ENCODE measurements at places on chromosomes 1 and 21.

DNA sequence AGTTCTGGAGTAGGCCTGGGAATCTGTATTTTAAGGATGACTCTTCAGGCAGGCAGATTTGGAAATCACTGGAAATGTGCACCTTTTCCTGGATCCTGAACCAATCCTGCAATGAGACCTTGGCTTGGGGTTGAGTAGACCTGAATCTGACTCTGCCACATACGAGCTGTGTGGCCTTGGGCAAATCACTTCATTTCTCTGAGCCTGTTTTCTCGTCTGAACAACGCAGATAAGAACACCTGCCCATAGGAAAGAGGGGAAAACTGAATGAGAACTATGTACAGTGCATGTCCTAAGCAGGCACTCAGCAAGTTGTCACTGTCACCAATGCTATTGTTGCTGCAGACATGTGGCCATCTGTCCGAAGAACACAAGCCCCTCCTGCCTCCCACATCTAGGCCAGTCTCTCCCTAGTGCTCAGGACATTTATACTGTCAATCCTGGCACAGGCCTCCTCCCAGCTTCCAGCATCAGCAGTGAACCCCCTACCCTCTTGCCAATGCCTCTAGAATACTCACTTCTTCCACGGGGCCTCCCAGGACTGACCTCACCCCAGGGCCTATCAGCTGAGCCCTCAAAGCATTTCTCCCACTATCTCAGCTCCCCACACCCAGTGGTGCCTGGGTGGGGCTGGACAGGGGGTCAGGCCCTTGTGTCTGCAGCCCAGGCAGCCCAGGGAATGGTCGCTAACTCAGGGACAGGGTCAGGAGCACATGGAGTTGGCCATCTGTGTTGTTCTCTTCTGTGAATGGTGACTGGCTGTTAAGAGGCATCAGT is 88.8 kb upstream of the ZBTB40 start:
- no peak for DNase-seq

DNA sequence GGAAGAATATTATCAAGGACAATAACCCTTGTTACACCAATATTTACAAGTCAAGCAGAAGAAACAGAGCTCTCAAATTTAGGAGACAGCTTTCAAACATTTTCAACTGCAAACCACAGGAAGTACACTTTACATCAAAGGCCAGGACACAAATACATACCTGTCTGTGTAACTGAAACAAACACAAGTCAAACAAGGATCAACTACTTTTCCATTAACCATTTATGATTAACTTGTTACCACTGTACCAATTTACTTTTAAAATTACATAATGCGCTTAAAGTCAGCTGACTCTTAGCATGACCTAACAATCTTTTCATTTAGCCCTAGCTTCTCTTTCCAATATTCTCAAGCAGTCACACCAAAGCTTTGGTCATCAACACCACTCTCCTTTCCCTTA is 43.5 kb downstream of the TRIM33 start:
- DNase-seq: no peak

GRCh38 chr1:186375929-186376319 is 286 bp downstream of the ODR4 start:
- DNase-seq: peak; percentile 78

GRCh38 chr1:76955652-76956051 is 88.4 kb downstream of the ST6GALNAC5 start:
- no peak for DNase-seq

- no peak for DNase-seq
Measured at GRCh38 chr1:98870959-98871903, 133.4 kb downstream of the PLPPR5 start.

- DNase-seq: no peak
Measured at GRCh38 chr1:68237040-68237439, 4.7 kb upstream of the WLS start.

DNA sequence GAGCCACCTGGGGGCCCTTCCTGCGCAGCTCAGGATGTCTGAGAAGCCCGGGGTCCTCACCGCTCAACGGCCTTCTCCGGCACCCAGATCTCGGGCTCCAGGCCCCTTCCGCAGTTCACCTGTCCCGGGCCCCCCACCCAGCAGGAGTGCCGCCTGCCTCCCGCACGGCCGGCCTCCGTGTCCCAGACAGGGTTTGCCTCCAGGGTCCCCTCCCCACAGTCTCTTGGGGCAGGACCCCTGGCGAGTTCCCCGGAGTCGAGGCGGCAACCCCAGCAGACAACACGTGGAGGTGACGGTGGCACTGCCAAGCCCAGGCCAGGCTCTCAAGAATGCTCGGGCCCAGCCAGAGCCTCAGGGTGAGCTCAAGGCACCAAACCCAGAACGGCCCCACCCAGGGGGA is 22.4 kb upstream of the TTLL10 start:
- no peak for DNase-seq

DNA sequence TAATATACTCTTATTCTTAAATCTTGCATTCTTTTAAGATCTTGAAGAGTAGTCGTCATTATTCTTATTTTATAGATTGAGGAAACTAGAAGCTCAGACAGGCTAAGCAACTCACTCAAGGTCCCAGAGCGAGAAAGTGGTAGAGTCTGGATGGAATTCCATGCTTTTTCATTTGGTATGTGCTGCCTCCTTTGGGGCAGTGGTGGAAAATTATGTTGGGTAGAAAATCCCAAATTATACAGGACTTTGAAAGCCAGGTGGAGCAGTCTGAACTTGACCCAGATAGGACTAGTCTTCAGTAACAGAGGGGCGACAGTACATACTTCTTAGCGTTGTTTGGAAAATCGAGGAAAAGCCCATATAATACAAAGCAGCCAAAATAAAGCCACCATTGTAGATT is 205.6 kb downstream of the ATG4C start:
- DNase-seq: peak; percentile 10

DNA sequence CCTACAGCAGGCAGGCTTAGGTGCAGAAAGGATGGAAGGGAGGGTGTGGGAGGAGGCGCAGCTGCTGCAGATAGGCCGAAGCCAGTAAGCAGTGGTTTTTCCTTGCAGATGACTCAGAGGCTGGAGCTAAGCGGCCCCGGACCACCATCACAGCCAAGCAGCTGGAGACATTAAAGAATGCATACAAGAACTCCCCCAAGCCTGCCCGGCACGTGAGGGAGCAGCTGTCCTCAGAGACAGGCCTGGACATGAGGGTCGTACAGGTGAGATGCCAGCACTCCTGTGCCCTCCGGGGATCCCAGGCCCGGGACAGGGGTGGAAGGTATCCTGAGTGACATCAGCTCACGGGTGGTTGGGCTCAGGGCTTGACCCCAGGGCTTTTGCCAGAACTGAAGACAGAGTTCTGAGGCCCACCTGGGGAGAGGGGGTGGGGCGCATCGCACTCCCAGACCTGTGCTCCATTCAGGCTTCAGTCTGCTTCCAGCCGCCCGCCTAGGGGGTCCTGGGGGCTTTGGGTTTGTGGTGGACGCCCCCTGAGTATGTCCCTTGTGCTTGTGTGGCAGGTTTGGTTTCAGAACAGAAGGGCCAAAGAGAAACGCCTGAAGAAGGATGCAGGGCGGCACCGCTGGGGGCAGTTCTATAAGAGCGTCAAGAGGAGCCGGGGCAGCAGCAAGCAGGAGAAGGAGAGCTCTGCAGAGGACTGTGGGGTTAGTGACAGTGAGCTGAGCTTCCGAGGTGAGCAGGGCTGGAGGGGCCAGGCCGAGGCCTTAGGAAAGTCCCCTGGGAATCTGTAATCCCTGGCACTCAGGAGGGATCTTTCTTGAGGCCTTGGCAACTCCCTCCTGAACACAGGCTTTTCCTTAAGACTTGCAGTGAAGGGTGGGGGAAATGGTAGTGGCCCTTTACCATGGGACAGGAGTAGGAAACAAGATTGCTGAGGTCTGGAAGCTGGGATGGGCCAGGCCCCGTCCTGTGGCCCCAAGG is 41.5 kb downstream of the LHX4 start:
- DNase-seq: peak; percentile 80

GRCh38 chr1:27489501-27489972 is 430 bp downstream of the WASF2 start:
- peak; percentile 39 for DNase-seq

DNA sequence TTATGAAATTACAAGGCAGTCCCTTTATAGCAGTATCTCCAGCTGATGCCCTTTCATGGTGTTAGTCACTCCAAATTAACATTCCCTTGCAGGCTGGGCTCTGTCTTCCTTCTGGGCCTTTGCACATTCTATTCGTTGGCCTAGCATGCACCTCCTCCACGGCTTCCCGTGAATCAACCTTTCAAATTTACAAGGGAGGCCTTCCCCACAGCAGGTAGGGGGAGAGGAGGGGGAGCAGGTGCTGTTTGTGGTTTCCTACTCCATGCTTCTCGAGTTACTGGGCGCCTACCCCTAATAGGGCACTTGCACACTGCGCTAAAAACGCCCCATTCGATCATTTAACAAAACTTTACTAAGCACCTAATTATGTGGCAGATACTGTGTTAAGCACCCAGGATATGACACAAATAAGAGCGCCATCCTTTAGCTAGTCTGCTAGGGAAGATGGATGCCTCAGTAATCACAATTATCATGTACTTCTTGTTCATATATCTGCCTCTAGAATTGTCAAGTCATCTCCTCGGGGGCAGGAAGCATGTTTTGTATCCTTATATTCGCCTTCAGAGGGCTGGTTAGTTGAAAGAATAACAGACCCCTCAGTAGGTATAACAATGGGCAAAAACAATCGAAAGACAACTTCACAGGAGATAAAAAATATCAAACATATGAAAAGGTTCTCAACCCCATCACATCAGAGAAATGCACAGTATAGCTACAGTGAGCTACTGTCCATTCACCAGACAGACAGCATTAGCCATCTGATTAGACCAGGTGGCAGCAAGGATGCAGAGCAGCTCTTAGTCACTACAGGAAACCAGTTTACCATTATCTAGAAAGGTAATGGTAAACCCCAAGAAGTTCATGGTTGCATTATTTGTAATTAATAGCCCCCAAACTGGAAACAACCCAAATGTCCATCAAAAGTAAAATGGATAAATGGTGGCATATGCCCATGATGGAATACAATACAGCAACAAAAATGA is 1.7 kb upstream of the ADAR start:
- no peak for DNase-seq

All from NCI-H524 (cell line).